ENCODE measurements at places on chromosomes 3 and 15.

GRCh38 chr3:86743233-86743632 is 247.7 kb downstream of the VGLL3 start:
- DNase-seq, result no peak

DNA sequence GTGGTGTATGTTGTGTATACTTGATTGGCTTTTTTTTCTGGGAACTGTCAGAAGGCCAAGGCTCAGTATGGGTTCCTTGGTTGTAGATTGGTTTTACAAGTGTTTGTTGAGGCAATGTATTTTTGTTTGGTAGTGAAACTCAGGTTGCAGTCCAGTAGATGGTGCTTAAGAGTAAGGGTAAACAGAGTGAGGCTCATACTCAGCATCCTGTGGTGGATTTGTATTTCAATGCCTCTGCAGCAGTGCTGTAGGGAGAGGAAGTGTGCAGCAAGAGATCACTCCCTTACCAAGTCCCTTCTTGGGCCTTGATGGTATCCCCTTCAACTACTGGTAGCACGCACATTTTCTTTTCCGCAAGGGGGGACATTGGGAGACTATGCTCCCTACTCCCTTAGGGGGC is 428.5 kb upstream of the CNTN3 start:
- no peak for DNase-seq

DNA sequence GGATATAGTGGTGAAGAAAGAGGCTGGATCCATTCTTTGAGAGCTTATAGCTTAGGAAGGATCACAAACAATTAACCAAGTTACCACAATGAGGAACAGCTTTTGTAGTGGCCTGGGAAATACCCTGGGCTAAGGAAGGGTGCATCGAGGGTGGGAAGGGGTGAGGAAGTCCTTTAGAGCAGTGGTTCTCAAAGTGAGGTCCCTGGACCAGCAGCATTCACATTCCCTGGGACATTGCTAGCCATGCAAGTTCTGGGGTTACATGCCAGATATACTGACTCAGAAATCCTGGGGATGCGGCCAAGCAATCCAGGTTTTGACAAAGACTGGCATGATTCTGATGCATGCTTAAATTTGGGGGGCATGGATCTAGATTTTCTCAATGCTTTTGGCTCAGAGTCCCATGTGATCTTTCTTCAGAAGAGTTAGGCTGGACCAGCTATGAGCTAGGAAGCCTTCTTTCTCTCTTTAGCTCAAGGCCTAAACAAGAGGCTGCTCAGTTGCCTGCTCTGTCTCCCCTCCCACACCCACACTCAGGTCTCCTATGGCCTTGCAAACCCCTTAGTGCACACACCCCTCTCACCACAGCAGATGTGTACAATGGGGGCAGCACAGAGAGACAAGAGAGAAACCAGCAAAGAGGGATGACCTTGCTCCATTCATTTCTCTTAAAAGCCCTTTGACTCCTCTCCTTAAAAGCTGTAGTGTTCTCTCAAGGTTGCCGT is 1.8 kb upstream of the CCR1 start:
- no peak for DNase-seq

GRCh38 chr3:9298236-9298635 is 48.8 kb upstream of the SRGAP3 start:
- no peak for DNase-seq
